ENCODE measurements at places on chromosomes 5 and 9. TPM values are rescaled to one million over a fixed set of nuclear protein-coding genes. Genes with fewer than 3 reads are reported as not detected.
A peak's percentile ranks its signal among the peaks of the same experiment; 100 is the strongest.

Gene MARCHF3
- total RNA-seq, result 14.2 TPM

Gene GNAQ
- 51.1 TPM for total RNA-seq

DNA sequence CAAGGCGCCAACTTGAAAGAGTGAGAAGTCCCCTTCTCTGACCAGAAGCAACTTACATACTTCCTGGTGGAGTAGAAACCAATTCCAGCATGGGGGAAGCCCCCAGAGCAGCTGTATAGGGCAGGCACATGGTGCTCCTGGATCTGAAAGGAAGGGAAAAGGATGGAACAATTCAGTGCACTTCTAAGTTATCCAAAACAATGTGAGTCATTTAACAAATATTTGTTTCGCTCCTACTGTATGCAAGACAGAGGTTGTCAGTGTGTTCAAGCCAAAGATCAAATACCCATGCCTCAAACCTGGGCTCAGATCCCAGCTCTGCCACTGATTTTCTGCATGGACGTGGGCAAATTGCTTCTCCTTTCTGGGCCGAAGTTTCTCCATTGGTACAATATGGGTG is 67.1 kb downstream of the LHX2 start:
- no peaks in the 10 kb centered on the region for H3K36me3 ChIP-seq
- no peak overlapping the region for H3K4me3 ChIP-seq
- DNase-seq, result no peak
- no peaks in the 10 kb centered on the region for H3K4me1 ChIP-seq

GRCh38 chr5:136037001-136037705 is 8.4 kb downstream of the TGFBI start:
- H3K4me3 ChIP-seq, result peak overlapping the region; percentile 10
- H3K36me3 ChIP-seq, result no peaks in the 10 kb centered on the region
- no peak overlapping the region for H3K27ac ChIP-seq
- H3K27me3 ChIP-seq, result no peaks in the 10 kb centered on the region
- H3K4me1 ChIP-seq, result peaks cover 33% of the 10 kb centered on the region
- DNase-seq, result no peak

GRCh38 chr9:100670719-100671118 is 92.8 kb downstream of the CAVIN4 start:
- H3K27ac ChIP-seq, result no peak overlapping the region
- no peak overlapping the region for H3K4me3 ChIP-seq
- H3K36me3 ChIP-seq, result no peaks in the 10 kb centered on the region
- no peak for DNase-seq
- no peaks in the 10 kb centered on the region for H3K4me1 ChIP-seq

- H3K4me1 ChIP-seq, result no peaks in the 10 kb centered on the region
- no peak overlapping the region for H3K4me3 ChIP-seq
- no peak for DNase-seq
- no peak overlapping the region for H3K27ac ChIP-seq
These were observed 142.0 kb downstream of the EGFLAM start for GRCh38 chr5:38400365-38400764.

- no peaks in the 10 kb centered on the region for H3K4me1 ChIP-seq
- no peaks in the 10 kb centered on the region for H3K36me3 ChIP-seq
- H3K27me3 ChIP-seq, result no peaks in the 10 kb centered on the region
- no peak overlapping the region for H3K27ac ChIP-seq
These were observed 6.4 kb downstream of the GABBR2 start for GRCh38 chr9:98702340-98702739.

Data from naive thymus-derived CD4-positive, alpha-beta T cell (primary cell).